ENCODE measurements at places on chromosomes 3 and 15.
A peak's percentile ranks its signal among the peaks of the same experiment; 100 is the strongest.

DNA sequence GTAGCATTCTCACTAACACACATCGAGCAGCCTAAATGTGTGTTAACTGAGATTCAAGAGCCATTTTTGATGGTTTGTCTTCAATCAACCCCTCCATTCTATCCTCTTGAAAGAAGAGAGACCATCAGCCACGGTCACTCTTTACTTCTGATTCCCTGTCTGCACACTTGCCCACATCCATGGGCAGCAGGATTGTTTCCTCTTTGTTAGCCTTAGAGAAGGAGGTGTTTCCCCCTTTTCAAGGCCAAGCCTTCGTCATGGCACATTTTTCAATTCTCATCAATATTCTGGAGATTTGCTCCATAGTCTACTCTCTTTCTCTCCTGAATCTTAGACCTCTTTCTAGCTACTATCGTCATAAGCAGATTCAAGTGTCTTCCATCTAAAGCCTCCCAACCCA, 522.4 kb upstream of the NAALADL2 start:
- no peak for DNase-seq

DNA sequence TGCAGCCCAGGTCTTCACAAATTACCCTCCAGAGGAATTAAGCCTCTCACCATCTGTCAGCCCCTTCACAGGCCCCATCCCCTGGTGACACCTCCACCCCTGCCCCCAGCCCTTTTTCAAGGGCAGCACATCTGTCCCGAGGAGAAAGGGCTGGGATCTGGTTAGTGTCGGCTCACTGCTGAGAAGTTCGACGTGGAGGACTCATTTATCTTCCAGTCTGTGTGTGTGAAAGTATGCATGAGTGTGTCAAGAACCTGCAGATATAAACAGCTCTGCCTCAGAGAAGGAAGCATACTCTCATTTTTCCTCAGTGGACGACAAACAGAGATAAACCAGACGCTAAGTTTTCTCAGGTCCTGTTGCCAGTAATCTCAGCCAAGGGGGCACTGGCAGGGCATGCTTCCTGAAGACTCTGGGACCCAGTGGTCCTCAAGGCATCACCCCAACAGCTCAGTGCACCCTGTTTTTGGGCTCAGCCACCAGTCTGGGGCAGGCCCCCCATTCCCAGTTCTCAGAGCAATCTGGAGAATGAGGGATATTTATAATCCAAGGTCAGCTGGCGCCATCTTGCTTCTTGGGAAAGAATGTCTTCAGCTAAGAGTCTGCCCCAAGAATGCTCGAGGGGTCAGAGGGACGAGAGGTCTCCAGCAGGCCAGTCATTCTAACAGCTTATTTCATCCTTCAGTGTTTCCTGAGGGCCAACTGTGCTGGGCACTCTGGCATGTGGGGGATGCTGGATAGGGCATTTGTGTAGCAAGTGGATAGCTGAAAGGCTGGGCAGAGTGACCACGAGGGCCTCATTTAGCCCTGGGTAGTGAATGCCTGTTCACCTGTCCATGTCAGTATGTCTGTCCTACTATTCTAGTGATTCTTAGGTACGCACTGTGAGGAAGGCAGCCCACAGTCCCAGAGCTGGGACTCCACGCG, 73.6 kb downstream of the ADCY5 start:
- no peak for DNase-seq

GRCh38 chr3:60024400-60024799, 974.6 kb upstream of the CFAP20DC start:
- no peak for DNase-seq

DNA sequence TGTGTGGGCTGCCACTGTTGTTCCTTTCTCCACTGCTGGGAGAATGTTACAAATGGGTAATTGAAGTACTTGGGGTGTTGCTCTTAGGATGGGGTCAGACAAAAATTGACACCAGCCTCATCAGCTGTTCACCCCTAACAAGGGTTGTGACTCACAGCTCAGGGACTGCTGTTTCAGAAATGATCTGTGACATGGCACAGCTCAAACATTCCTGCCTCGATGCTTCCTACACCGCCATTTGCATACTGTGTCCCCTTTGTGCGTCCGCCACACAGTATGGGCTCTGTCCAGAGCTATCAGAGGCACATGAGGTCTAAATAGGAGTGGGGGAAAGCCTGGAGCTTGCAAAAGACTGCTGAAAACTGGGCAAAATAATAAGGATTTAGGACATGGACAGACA, 43.9 kb downstream of the CCNL1 start:
- no peak for DNase-seq

DNA sequence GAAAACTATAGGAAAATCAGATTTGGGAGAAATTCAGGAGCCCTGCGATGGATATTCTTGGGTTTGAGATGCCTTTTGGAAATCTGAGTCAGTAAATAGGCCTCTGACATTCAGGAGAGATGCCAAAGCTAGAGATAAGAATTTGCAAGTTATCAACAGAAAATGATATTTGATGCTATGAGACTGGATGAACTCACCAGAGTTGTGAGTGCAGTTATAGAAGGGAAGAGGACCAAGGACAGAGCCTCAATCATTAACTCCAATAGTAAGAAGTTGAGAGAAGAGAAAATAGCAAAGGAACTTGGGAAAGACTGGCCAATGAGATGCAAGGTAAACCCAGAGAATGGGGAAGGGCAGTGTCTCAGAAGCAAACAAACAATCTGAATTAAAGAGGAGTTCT, 7.9 kb upstream of the ANO10 start:
- no peak for DNase-seq

GRCh38 chr3:149621218-149622005, 36.4 kb downstream of the WWTR1 start:
- peak; percentile 95 for DNase-seq

GRCh38 chr3:173825730-173826129, 428.2 kb downstream of the NLGN1 start:
- peak; percentile 29 for DNase-seq

DNA sequence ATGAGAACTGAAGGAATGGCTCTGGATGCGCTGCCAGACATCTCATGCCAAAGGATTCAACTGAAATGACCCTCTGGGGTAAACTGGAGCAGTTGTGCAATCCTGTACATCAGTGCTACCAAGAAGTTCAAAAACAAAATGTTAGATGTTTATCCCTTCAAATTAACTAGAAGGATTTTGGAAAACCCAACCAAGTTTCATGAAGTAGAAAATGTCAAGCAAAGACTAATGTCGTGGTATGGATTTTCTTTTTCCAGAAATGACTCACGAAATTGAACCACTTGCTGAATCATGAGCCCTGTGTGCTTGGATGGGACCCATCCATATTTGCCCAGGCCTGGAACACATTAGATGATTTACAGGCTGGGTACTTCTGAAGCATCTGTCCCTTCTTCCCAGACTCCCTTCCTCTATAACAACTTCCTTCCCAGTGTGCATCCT, 101.6 kb downstream of the LRTM1 start:
- peak; percentile 12 for DNase-seq

DNA sequence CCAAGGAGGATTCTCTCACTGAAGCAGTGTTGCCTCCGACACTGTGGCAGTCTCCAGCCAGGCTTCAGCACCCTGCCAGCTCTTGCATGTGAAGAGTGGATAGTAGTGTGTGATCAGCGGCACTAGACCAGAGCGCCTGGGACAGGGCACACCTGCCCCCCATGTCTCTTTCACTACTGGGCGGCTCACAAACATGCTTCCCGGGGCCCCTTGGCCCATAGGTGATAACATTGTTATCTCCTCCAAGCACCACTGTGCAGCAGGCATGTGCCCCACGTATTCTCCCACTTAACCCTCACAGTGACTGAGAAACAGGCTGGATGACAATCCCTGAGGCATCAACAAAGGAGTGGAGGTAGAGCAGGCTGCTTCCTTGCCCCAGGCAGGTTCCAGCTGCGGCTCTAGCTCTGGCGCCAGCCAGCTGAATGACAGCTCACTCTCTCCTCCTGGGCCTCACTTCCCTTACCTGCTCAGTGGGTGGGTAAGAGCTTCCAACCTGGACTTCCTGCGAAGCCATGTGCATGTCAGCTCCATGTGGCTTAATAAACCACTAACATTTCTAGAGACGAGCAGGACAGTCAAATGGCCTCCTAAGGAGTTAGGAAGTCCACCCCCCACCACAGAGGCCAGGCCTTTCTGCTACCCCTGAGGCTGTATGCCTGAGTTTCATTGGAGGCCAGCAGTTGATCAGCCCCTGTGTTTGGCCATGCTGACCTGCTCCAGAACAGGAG, 37.8 kb downstream of the KLF13 start:
- no peak for DNase-seq

DNA sequence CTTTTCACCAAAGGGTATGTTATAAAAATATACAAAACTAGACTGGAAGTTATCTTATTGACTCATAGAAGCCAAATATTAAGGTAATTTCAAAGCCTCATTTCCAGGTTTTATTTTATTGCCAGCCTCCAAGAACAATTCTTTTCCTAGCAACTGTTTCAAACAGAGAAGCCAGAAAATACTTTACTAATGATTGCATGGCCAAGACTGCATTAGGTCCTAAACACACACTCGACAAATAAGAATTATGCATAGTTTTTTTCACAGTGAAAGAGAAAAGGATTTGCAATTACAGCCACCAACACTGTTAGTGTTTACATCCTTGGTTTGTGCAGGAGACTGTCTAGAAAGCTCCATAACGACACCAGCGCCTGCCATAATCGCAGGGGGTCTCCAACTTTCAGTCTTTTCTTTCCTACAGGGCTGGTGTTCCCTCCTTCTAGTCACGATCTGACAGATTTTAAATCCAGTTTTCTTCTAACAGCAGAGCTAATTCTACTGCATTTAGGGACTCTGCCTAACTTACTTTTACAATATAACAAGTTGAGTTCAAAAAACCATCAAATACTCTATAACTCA, 58.1 kb downstream of the CLASP2 start:
- DNase-seq = peak; percentile 33

DNA sequence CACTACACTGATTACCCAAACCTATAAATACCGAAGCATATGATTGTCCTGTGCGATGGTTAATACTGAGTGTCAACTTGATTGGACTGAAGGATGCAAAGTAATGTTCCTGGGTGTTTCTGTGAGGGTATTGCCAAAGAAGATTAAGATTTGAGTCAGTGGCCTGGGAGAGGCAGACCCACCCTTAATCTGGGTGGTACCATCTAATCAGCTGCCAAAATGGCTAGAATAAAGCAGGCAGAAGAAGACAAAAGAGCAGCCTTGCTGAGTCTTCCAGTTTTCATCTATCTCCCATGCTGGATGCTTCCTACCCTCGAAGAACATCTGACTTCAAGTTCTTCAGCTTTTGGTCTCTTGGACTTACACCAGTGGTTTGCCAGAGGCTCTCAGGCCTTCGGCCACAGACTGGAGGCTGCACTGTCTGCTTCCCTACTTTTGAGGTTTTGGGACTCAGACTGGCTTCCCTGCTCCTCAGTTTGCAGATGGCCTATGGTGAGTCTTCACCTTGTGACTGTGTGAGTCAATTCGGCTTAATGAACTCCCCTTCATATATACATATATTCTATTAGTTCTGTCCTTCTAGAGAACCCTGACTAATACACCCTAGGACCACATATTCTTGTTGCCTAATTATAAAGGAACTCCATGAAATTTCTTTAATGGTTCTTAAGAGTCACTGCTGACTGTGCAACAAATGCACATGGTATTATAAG, 31.7 kb downstream of the CSNK1G1 start:
- no peak for DNase-seq

DNA sequence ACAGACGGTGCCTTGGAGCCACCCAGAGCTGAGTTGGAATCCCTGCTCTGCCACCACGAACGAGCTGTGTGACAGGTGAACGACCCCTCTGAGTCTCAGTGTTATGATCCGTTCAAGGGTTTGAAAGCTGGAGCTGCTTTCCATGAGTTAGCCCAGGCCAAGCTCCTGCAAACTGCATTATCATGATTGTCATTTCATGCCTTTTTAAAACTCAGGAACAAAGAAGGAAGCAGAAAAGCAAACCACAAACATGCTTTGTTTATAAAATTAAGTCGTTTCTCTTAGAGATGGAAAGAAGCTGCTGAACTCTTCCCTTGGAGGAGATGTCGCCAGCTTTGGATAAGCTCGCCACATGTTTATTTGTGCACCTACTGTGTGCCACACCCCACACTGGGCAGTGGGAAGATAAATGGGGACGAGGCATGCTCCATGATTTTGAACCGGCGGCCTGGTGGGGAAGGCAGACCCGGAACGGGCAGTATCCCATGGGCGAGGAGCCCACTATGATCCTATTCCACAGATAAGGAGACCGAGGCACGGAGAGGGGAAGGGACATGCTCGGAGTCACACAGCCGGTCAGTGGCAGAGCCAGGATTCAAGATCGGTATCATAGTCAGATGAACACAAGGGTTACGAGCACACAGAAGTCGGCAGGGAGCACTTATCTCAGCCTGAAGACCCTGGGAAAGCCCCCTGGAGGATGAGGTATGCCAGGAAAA, 15.9 kb downstream of the HRH1 start:
- no peak for DNase-seq

DNA sequence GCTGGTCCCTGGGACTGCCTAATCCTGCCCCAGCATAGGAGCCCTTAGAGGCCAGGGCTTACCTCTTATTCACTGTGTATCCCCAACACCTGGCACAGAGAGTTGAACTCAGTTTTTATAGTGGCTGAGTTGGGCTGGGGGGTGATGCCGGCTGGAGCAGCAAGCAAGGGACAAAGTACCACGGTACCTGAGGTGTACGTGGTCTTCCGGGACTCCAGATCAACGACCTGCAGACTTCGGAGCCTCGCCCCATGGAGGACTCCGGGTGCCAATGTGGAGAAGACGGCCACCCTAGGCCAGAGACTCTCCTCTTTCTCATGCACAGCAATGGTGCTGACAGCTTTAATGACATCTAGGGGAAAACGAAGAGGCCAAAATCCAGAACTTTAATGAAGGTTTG, 8.1 kb downstream of the WDR73 start:
- no peak for DNase-seq

- DNase-seq = peak; percentile 78
These were observed 39.7 kb downstream of the SPATA12 start for GRCh38 chr3:57100046-57100695.

GRCh38 chr3:188242436-188243123, 88.6 kb downstream of the LPP start:
- DNase-seq = no peak

- peak; percentile 69 for DNase-seq
These were observed 58.0 kb downstream of the CHD2 start for GRCh38 chr15:92958105-92958504.

DNA sequence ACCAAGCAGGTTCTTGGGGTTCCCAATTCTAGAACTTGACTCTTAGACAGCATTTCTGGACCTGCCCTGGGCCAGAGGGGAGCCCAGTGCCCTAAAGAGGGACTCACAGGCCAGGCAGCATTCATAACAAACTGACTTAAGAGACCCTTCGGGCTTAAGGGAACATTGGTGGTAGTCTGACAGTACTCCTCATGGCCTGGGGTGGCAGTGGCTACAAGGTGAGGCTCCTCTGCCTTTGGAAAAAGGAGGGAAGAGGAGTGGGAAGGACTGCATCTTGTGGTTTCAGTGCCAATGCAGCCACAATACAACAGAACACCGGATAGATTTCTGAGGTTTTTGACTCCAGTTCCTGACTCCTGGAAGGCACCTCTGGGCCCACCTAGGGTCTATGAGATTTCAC, 172.2 kb upstream of the STRIT1 start:
- no peak for DNase-seq

GRCh38 chr15:93664213-93664956, 567.0 kb upstream of the MCTP2 start:
- DNase-seq = no peak

Data from astrocyte of the spinal cord (primary cell).